ENCODE measurements at places on chromosomes 4 and X.

DNA sequence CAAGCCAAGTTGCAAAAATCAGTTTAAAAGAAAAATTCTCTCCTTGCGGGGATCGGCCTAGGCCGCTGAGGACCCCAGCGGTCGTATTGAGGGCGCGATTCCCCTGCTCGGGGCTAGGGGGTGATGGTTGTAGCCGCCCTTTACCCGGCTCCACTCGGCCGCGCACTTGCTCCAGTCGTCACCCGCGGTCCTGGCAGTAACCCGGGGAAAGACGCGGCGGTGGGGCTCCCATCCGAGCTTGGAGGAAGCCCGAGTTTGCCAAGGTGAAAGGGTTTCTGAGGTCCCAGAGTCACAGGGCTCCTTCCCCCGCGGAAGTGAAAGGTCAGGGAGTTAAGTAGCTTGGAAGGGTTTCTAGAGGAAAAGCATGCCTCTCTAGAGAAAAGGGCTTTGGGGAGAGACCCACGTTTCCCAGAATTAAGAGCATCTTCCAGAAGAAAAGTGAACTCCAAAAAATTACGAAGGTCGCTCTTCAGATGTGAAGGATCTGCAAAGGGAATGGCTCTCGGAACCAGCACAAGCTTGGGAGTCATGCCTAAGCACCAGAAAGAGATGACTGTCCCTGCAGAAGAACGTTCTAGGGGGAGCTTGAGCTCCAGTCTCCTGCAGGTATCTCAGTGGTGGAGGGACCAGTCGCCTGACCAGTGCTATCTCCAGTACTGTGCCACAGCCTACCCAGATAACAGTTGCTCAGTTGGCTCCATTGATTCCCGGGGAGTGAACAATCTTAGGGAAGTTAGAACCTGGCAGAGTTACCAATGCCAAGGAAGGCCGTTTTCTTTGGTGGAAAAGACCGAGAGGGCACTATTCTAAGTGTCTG, 875 bp downstream of the LAP3 start:
- no peak for DNase-seq

GRCh38 chr4:183541752-183542040, 36.8 kb downstream of the ING2 start:
- DNase-seq = no peak

GRCh38 chr4:147769386-147769785, 37.5 kb downstream of the ARHGAP10 start:
- peak; percentile 45 for DNase-seq

- no peak for DNase-seq
Measured at GRCh38 chrX:118221733-118222132, 105.1 kb upstream of the KLHL13 start.

DNA sequence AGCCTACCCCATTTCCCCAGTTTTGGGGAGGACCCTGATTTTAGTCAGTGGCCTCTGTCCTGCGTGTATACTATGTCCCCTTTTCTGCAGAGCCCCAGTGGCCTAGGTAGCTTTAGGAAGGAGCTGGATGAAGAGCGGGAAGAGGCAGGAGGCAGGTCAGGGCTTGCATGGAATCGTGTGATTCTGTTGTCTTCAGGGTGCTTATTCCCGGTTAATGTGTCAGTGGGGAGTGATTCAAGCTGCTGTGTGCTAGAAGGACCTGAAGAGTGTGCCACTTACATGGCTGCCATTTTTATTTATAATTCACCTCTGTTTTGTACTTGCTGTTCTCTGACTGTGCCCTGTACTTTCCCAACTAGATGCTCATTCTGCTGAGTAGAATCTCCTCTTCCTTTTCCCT, 127.3 kb upstream of the AMOT start:
- DNase-seq = no peak

- DNase-seq = no peak
Measured at GRCh38 chr4:985123-985830, 1.6 kb upstream of the IDUA start.

DNA sequence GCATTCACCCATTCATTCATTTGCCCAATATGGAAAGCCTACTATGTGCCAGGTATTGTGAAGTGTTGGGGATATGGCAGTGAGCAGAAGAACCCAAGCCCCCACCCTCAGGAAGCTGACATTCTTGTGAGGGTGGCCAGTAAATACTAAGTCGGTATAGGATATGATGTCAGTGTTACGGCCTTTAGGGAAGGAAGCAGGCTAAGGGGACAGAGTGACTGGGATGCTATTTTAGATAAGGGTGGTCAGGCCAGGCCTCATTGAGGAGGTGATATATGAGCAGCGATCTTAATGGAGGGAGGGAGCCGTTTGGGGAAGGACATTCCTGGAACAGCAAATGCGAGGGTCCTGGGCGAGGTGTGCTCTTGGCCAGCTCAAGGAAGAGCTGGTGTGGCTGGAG, 2.0 kb downstream of the ATP6AP1 start:
- DNase-seq = no peak

GRCh38 chr4:5883916-5884315, 9.0 kb downstream of the CRMP1 start:
- DNase-seq = no peak

- no peak for DNase-seq
Measured at GRCh38 chrX:69182818-69183380, 17.6 kb upstream of the PJA1 start.

DNA sequence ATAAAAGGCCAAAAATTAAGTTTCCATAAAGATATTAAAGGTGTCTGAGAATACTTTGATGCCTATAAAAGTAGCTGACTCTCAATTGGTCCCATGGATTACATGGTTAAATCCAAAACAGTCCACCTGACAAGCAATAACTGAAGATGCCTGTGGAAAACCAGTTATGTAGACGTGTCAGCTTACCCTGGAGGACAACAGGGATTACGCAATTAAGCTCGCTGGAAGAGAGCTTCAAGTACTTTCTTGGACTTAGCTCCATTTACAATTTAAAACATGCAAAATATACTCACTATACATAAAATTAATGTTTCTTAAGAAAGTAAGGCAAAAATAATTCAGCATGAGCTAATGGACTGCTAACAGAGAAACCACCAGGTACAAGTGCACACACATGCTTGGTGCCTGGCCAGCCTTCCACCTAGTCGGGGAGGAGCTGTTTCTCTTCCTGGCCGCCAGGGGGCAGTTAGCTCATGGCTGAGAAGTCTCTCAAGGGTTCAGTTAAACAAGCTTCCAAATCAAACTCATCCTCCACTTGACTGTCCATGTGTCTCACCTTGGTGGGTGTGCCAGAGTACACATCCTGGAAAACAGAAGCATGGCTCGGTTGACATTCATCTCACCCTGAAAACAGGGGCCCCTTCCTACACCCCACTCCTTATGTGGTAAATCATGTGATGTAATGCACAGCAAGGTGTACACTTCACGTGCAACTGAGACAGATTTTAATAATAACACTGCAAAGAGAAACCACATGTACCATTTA, 9.2 kb upstream of the FAM53A start:
- DNase-seq = peak; percentile 50

- DNase-seq = no peak
Measured at GRCh38 chr4:146443525-146443924, 78.2 kb downstream of the SLC10A7 start.

- no peak for DNase-seq
Measured at GRCh38 chrX:4668802-4669536, 955.5 kb upstream of the PRKX start.

DNA sequence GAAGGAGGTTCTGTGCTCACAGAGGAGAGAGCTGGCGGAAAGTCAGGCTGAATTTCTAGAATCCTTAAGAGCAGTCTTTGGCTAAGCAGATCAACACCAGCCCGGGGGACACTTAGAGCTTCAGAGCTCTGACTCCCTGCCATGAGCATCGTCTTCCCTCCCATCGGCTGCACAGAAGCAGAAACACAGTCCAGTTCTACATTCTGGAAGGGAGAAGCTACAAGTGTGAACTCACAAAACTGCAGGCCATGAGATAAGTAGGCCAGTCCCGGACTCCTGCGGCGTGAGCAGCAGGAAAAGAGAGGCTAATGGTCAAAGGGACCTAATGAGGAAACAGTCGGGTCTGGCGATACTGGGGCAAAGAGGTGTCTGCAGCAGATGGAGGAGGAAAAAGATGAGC, 211.5 kb downstream of the DHX15 start:
- no peak for DNase-seq

- peak; percentile 27 for DNase-seq
Measured at GRCh38 chrX:56764153-56764974, 35.3 kb downstream of the NBDY start.

GRCh38 chr4:101218346-101218745, 129.0 kb downstream of the PPP3CA start:
- DNase-seq = no peak

- DNase-seq = peak; percentile 75
Measured at GRCh38 chr4:182975806-182976205, 58.6 kb upstream of the DCTD start.

DNA sequence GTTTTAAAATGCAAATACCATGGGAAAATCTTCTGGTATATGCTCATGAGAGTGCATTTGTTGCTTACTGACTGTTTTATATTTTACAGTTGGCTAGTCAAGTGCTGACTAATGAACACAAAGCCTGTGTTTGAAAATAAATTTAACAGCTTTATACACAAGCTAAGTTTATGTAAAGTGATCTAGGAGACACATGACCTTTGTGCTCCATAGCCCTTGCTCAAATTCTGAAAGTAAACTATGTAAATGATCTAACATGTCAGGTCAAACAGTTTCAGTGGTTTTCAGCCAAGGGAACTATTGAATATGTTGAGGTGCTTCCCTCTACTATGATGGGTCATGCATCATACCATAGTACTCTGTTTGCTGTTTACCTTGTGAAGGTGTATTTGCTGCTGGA, 36.7 kb downstream of the DIAPH2 start:
- DNase-seq = no peak

DNA sequence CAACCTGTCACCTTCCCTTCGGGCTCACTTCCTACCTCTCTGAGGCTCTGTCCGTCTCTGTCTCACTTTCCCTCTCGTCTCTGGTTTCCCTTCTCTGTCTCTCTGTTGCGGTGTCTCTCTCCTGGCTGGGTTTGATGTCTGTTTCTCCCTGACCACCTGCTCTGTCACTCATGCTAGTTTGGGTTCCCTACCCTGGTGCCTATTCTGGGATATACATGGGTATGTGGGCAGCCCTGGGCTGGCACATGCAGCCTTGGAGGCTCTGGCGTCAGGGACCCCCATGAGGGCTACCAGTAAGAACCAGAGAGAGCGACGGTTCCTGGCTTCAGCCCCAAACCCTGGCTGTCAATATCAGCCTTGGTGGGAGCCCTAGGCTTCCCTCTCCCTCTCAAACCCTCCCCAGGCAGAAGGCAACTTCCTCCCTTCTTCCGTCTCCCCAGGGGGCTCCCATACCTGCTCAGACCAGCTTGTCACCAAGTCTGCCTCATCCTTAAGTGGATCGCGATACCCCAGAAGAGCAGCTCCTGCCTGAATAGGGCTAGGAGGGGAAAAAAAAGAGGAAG, 314 bp downstream of the DNASE1L1 start:
- DNase-seq = no peak

GRCh38 chr4:53925050-53925605, 139.3 kb downstream of the CHIC2 start:
- DNase-seq = peak; percentile 62

- DNase-seq = no peak
Measured at GRCh38 chrX:22139822-22140221, 107.7 kb downstream of the PHEX start.

DNA sequence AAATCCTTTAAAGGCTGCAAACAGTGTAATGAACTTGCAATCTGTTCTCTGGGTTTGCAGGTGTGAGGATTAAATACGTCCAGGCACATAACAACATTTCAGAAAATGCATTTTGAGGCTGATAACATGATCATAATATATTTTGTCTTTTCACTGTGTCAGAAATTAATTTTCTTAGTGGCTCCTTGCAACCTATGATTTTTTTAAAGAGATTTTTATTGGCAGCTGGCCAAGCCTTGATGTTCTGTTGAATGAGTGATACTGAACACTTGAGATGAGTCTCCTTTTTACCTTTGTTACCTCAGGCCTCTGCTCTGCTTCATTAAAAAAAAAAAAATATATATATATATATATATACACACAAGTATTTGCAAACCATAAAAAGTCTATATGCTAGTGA, 68.2 kb upstream of the TENM3 start:
- no peak for DNase-seq

DNA sequence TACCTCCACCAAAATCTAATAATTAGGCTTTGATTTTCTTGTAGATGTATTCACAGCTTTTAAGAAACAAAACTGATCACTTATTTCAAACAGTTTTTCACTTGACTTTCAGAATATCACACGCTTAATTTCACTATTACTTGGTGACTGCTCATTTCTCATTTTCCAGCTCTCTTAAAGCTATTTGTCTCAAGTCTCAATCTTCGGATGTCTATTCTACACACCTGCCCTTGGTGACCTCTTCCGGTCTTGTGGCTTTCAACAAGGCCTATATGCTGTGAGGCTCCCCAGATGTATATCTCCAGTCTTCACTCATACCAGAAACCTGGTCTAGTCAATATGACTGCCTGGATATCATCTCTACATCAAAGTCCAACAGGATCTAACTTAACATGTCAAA, 34.9 kb upstream of the ANXA10 start:
- no peak for DNase-seq

DNA sequence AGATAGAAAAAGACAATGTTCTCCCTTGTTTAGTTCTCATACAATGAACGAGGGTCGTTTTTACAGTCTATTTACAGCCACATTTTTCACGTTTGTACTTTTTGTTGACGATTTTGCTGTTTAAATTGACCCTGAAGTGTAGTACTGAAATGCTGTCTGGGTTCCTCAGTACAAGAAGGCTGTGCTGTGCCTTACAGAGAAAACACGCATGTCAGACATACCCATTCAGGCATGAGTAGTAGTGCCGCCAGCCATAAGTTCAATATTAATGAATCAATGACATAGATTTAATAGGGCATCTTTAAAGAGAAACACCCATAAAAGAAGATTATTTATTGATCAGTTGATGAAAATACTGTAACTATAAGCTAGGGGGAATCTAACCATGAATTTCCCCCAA, 459.8 kb upstream of the EPHA5 start:
- DNase-seq = no peak

GRCh38 chr4:186264660-186265059, 1.3 kb upstream of the F11 start:
- no peak for DNase-seq

- DNase-seq = no peak
Measured at GRCh38 chr4:17284323-17285175, 227.3 kb downstream of the QDPR start.
